ENCODE measurements at places on chromosomes 5 and 9.

DNA sequence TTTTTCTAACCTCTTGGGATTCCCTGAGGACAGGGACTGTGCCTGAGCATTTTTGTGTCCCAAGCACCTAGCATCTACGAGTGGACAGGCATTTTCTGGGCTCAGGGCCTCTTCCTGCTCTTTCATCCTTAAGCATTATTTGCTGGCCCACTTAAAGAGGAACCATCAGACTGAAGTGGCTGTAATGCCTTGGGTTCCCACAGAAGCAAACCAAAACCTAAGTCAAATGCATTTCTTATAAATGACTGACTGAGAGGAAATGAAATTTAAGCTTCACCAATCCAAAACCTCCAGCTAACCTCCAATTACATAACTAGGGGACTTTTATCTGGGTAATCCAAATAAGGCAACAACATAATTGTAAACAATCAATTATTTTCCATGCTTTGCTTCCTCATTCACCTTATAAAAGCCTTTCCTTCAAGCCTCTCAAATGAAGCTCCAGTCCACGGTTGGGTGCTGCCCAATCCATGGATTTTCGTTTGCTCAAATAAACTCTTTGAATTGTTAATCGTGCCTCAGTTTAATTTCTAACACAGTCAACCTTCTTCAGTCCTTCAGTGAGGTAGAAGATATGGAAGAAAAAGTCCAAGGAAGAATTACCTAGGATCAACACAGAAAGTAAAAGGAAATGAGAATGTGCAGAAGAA lies 25.3 kb upstream of the SLC31A2 start:
- no peak for DNase-seq

DNA sequence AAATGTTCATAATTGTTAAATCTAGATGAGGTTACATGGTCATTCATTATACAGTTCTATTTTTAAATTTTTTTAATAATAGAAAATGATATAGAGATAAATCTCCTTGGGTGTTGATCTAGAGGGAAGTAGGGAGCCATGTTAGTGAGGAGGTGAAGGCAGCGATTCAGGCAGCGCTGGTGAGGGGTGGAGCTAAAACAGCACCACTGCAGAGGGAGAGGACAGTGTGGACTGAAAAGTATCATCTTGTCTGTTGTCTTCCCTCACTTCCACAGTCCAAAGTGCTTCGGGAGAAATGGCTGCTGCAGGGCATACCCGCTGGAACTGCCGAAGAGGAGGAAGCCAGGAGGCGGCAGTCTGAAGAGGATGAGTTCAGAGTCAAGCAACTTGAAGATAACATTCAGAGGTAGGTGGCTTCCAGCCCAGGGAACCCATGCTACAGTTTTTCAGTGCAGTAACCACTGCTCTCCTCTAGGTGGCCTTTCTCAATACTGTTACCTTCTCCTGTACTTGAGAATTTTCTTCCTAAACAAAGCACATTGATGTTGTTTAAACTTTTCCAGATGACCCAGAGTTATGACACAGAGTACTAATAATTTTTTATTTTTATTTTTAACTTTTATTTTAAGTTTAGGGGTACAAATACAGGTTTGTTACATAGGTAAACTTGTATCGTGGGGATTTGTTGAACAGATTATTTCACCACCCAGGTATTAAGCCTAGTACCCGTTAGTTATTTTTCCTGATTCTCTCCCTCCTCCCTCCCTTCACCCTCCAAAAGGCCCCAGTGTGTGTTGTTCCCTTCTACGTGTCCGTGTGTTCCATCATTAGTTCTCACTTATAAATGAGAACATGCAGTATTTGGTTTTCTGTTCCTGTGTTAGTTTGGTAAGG lies 100.5 kb downstream of the PALM2AKAP2 start:
- DNase-seq, result no peak

- DNase-seq, result no peak
These were observed 42.4 kb downstream of the STX17 start for GRCh38 chr9:99948896-99949295.

GRCh38 chr5:144002876-144003275 lies 167.6 kb downstream of the YIPF5 start:
- DNase-seq, result no peak

DNA sequence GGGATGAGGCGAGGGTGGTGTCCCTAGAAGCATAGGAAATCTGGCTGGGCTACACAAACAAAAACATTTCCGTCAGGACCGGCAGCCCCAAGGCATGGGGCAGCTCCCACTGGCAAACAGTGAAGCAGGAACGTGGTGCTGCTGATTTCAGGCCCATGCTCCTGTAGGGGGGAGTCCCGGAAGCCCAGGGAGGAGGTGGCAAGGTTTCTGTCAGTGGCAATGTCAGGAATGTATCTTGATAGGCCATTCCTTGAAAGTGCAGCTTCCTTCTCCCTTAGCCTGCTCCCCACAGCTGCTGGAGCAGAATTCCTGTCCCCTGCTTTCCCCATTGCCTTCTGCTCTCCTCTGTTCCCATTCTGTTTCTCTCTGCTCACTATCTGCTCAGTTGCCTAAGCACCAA lies 42.4 kb downstream of the MRRF start:
- no peak for DNase-seq

DNA sequence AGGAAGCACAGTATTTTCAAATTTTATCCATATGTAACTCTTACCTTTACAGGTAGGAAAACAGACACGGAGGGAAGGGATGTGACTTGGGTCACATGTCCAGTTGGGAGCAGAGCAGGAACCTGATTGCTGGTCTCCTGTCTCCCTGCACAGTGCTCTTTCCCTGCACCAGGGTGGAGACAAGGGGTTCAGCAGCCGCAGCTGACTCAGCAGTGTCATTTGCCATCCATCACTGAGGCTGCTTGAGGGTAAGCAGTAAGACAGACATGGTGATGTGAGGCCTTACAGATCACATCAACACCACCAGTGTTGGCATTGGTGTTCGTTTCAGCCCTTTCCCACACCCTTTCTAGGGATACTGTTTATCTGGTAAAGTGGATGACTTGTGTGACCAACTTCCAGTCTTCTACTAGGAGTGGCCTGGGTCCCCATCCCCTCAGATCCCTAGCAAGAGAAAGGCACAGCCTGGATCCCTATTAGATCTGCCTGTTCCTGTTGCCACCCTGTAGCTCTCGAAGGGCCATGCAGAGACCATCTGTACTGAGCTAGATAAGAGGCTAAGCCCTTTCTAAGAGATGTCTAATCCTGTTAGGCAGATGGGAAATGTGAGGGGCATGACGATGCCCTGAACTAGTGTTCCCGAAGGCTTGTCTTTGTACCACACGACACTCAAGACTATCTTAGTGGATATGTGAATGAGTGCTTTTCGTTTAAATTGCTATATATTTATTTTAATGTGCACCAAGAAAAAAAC lies 29.1 kb downstream of the FRMPD1 start:
- no peak for DNase-seq
